ENCODE measurements at places on chromosomes 4 and X.

DNA sequence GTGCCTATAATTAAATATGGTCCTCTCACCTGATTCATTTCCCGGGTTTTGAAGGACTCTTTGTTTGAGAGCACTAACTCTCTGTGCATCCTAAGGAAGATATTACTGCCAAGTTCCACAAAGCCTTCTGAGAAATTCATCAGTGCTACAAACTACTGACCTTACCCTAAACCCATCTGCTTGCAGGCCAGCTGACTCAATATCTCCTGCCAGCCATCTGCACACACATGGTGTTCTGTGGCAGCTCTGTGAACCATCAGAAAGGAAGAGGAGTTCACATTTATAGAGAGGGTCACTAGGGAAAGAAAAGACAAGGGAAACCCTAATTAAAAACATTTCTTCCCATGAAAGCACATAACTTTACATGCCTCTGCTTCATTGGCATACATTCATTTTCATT is 156.7 kb downstream of the ATP10D start:
- no peak for DNase-seq

GRCh38 chrX:54675762-54676161 is 122.3 kb downstream of the ITIH6 start:
- no peak for DNase-seq

GRCh38 chr4:77903186-77903585 is 40.6 kb downstream of the MRPL1 start:
- DNase-seq, result no peak

GRCh38 chr4:17531538-17532285 is 16.7 kb downstream of the CLRN2 start:
- no peak for DNase-seq

DNA sequence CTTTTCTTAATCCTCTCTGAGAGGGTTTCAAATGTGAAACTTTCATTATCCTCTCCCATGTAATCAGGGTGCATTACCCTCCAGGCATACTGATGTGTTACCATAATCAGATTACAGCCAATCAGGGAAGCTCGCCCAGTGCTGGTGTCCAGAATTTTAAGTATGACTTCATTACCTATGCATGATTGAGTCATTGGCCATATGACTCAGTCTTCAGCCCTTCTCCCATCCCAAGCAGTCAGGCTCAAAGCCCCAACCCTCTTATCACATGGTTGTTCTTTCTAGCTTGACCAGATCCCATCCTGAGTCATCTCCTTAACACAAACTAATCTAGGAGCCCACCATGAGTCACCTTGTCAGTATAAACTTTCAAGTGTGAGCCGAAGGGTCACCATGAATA is 1668.1 kb upstream of the AGA start:
- peak; percentile 38 for DNase-seq

DNA sequence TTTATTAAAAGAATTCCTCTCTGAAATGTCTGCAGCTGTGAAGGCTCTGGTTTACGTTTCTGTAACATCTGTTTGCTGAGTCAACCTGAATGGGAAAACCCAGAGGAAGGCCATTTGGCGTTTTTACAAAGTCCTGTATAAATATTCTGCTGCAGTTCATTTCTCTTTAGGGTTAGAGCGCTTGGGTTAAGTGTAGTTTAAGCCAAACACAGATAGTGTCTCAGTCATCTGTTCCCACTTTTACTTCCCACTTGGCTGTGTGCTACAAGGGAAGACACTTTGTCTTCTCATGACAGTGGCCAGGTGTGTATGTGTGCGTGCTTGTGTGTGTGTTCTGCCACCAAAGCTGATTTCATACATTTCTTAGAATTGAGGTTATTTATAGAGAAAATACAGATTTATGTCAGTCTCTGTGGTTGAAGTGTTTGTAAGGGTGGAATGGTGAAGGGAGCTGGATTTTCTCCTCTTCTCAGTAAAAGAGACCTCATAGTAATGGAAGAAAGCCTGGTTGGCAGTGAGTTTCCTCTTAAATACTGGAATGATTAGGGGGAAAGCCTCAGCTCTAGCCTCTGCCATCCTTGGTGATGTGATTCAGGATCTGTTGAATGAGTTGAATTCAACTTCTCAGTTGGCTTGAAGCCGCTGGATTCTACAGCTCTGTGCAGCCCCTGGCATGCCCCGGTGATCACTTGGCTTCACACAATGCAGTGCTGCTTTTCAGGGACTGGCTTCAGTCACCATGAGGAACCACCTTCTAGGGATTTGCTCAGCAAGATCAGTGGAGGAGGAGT is 50.6 kb downstream of the JADE1 start:
- no peak for DNase-seq

DNA sequence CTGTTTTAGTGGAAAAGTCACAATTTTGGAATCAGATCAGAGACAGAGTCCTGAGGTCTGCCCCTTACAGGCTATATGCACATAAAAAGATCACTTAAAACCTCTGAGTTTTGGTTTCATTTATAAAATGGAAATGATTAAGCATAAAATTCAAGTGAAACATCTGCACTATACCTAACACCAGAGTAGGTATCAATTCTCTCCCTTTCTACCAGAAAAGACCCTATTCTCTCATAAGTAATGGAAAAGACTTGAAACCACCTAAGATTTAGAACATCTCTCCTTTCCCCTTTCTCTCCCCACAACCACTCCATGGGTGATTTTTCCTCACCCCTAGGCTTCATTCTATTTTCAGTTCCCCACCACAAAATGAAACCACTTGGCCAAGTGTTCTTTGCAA is 907 bp downstream of the LHFPL1 start:
- DNase-seq, result no peak

DNA sequence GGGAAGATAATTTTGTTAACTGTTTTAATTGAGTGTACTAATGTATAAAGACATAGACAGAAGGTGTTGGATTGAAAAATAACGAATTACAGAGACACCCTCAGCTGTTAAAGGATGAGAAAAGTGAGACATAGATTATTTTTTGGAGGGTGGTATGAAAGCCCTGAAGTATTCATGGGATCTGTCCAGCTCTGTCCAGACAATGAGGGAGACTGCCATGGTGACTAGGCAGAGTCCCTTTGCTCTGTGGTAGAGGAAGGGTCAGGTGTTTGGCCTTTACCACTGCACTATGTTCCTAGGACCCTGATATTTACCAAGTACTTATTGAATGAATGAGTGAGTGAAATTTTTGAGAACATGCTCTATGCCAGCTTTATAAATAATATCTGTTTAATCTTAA is 11.4 kb downstream of the FGF2 start:
- no peak for DNase-seq

DNA sequence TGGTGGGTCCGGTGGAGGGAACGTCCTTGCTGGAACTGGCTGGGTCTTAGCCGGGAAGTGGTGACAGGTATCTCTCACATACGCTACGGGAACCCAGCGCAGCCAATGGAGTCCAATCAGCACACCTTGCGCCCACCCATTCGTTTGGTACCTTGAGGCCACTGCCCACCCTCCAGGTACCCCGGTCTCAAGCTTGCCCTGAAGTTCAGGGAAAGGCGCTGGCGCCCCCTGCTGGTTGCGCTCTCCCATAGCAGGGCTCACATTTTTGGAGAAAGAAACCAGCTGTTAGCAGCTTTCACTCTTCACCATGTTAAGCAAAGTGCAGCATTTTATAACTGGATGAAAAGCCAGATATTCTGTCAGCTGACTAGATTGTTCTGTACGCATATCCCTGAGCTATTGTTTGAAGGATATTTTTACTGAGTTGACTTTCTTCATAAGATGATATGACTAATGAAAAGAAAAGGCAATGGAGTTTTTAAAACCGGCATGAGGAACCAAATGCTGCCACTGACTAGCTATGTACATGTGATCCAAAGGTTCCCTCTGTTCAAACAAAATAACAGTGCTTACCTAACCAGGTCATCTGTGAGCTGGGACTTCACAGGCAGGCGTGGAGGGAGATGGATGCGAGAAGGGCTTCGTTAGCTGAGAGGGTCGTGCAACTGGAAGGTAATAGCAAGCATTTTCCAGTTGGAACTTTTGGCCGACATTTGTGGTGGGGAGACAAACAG is 43.7 kb downstream of the OTOP1 start:
- DNase-seq, result no peak

DNA sequence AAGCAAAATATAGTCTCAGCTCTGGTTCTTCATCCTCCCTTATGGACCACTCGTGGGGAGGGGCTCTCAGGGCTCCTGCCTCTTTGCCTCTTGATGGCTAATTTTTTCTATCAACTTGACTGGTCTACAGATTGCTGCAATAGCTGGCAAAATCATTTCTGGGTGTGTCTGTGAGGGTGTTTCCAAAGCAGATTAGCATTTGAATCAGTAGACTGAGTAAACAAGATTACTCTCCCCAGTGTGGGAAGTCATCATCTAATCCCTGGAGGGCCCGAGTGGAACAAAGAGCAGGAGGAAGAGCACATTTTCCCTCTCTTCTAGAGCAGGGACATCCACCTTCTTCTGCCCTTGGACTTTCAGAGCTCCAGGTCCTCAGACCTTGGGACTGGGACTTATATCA is 153.5 kb downstream of the STK32B start:
- no peak for DNase-seq

DNA sequence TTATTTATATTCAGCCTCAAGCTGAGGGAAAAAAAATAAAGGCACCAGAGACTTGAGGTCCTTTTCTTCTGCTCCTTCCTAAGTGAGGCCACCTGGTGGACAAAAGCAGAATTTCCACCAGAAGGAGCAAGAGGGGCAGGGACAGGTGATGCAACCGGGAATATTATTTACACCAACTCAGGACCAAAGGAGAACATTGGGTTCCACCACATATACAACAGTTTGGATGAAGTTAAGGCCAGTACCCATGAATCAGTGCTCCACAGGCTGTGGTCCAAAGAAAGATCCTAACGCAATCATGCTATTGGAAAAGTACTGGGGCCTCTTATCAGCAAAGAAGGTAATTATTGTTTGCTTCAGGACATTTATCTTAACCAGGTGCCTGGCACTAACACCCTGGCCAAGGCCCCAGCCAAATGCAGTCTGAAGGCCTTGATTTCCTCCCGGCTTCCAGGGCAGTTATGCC is 57.4 kb downstream of the TSC22D3 start:
- peak; percentile 80 for DNase-seq

- no peak for DNase-seq
Observed at GRCh38 chrX:152904151-152905080, 6.5 kb downstream of the ZNF185 start.

GRCh38 chr4:5968246-5968645 is 50.0 kb downstream of the C4orf50 start:
- DNase-seq, result no peak

DNA sequence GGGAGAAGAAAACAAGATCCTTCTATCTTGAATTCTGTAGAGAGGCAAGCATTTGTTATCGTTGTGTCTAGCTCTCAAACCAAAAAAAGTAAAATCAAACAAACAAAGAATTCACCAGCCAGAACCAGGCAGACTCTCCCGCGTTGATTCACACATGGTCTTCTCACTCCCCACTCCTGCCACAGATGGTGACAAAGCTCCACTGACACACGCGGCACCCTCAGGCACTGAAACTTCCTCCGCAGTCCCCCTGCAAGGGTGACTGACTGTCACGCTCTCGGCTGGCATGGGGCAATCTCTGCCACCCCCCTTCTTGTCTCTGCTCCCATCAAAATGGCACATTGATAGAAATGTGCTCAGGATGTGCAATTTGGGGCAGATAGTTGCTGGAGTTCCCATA is 304.9 kb downstream of the DHX15 start:
- no peak for DNase-seq

- DNase-seq, result no peak
Observed at GRCh38 chrX:45873781-45874180, 671.4 kb downstream of the ZNF674 start.

GRCh38 chr4:24978291-24979075 is 52.3 kb downstream of the LGI2 start:
- no peak for DNase-seq

- DNase-seq, result no peak
Observed at GRCh38 chr4:22129454-22130029, 181.0 kb upstream of the KCNIP4 start.

DNA sequence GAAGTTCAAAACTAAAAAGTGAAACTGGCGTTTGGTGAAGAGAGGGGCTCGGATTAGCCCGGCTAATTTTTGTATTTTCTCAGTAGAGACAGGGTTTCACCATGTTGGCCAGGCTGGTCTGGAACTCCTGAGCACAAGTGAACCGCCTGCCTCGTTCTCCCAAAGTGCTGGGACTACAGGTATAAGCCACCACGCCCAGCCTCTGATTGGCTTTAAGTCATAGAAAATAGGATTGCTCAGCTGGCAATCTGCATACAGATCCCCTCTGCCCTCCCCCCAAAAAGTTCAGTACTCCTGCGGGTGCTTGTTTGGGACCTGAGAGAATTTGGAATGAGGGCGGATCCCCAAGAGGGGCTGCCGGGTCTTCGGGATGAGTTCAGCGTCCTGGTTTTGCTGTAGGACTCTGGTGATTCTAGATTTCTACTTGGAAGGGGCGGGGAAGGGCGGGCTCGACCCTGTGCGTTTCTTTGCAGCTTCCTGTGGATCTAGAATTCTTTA is 537 bp upstream of the PRKX start:
- DNase-seq, result no peak

DNA sequence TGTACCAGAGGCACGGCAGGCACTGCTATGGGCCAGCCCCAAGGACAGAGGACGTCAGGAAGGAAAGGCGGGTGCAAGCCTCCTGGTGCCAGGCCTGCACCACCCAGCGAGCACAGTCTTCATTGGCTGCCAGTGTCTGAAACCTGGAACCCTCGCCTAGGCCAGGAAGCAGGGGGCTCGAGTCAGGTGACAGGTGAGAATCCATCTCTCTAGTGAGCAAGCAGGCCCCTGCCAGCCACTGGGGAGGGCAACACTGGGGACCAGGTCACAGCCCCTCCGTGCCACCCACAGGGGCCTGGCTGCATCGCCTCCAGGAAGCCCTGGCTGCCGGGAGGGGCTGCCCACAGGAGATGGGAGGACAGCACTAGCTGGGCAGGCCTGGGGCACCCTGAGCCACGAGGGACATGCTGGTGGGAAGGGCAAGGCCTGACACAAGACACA is 6.9 kb upstream of the HAUS3 start:
- DNase-seq, result no peak

All from PC-9 (cell line).